Natural killer cell (primary cell): ENCODE measurements at places on chromosomes 5 and 9.

- DNase-seq = no peak
- H3K27ac ChIP-seq = no peak overlapping the region
- H3K27me3 ChIP-seq = no peaks in the 10 kb centered on the region
Measured at GRCh38 chr5:58797021-58797420, 214.1 kb downstream of the RAB3C start.

- no peak overlapping the region for H3K27ac ChIP-seq
- DNase-seq = no peak
- no peaks in the 10 kb centered on the region for H3K36me3 ChIP-seq
- H3K4me1 ChIP-seq = peaks cover 33% of the 10 kb centered on the region
- no peaks in the 10 kb centered on the region for H3K27me3 ChIP-seq
Measured at GRCh38 chr9:110125207-110125751, 82.7 kb downstream of the C9orf152 start.

DNA sequence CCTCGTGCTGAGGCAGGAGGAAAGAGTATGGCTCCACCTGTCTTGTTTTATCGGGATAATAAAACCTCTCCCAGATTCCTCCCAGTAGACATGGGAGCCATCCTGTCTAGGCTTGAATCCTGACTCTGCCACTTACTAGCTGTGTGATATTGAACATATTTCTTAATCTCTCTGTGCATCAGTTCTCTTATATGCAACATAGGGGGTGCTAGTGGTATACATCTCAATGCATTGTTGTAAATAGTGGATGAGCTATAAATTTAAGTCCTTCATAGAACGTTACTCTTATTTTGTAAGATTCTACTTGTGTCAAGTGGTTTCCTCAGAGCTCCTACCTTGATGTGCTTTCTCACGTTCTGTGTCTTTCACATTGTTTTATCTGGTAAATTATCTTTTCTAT is 417.7 kb upstream of the POU5F2 start:
- H3K27me3 ChIP-seq = no peaks in the 10 kb centered on the region
- no peak for DNase-seq
- no peak overlapping the region for H3K27ac ChIP-seq
- H3K36me3 ChIP-seq = no peaks in the 10 kb centered on the region

DNA sequence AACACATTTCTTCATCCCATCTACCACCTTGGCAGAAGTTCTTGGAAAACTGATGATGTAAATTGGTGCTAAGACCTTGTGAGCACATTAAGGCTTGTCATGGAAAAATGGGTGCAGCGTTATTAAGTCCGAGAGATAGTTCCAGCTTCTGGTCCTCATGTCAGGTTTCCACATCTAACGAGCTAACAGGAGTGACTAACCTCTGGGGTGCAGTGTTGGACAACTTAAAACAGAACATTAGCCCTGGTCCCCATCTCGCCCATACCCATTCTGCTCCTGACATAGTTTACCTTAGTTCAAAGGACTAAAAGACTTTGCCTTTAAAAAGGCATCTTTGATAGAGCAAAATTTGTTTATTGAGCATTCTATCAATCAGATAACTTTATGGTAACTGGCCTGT is 128.0 kb downstream of the SLC1A3 start:
- H3K27ac ChIP-seq = no peak overlapping the region
- no peak for DNase-seq
- H3K4me1 ChIP-seq = no peaks in the 10 kb centered on the region
- no peaks in the 10 kb centered on the region for H3K36me3 ChIP-seq
- H3K4me3 ChIP-seq = no peak overlapping the region

- H3K4me1 ChIP-seq = no peaks in the 10 kb centered on the region
- no peak overlapping the region for H3K27ac ChIP-seq
- no peaks in the 10 kb centered on the region for H3K27me3 ChIP-seq
- no peak for DNase-seq
- H3K36me3 ChIP-seq = no peaks in the 10 kb centered on the region
Measured at GRCh38 chr9:104506565-104506964, 2.5 kb downstream of the OR13F1 start.

DNA sequence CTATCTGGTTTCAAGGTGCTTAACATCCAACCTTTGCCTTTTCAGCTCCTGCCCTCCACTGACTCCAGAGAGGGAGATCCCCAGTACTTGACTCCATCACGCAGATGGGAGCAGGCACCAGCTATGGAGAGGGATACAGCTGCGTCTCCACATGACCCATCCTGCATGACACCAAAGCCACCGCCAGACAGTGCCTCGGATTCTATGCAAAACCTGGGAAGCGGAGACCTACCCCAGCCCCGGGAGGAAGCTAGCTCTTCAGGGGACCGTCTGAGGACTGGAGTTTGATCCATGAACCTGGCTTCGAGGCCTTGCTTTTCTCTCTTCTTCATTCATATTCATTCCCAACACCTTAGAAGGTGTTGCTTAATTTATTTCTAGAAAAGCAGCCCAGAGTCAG is 24.8 kb downstream of the HRH2 start:
- no peak overlapping the region for H3K4me3 ChIP-seq
- no peaks in the 10 kb centered on the region for H3K36me3 ChIP-seq
- H3K27ac ChIP-seq = no peak overlapping the region
- no peaks in the 10 kb centered on the region for H3K4me1 ChIP-seq
- DNase-seq = no peak

- H3K4me1 ChIP-seq = no peaks in the 10 kb centered on the region
- no peak for DNase-seq
- no peaks in the 10 kb centered on the region for H3K36me3 ChIP-seq
- no peaks in the 10 kb centered on the region for H3K27me3 ChIP-seq
Measured at GRCh38 chr5:94125107-94125506, 383.7 kb upstream of the POU5F2 start.

- DNase-seq = no peak
- no peak overlapping the region for H3K27ac ChIP-seq
- H3K4me1 ChIP-seq = no peaks in the 10 kb centered on the region
- no peaks in the 10 kb centered on the region for H3K36me3 ChIP-seq
- no peak overlapping the region for H3K4me3 ChIP-seq
Measured at GRCh38 chr5:136051486-136052220, 22.9 kb downstream of the TGFBI start.

DNA sequence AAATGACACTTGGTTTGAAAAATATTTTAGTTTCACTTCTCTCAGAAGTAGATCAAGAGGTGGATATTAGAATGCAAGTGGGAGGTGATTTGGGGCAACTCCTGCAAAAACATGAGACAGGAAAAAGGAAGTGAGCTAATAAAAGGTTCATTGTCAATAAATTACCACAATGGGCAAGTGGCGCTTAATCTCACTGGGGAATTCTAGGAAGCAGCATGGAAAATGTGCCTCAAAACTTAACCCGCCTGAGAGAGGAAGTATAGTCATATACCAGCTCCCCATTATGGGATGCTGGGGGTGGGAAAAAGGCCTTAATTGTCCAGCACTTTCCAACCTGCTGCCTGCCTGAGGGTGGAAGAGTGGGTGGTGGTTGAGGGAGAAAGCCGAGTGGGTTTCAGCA is 204.1 kb downstream of the ELAVL2 start:
- no peaks in the 10 kb centered on the region for H3K4me1 ChIP-seq
- H3K27ac ChIP-seq = no peak overlapping the region
- H3K27me3 ChIP-seq = no peaks in the 10 kb centered on the region
